SJSA1 (cell line): ENCODE measurements at places on chromosomes 12 and 14. TPM values are rescaled to one million over a fixed set of nuclear protein-coding genes. Genes with fewer than 3 reads are reported as not detected.
A peak's percentile ranks its signal among the peaks of the same experiment; 100 is the strongest.

DNA sequence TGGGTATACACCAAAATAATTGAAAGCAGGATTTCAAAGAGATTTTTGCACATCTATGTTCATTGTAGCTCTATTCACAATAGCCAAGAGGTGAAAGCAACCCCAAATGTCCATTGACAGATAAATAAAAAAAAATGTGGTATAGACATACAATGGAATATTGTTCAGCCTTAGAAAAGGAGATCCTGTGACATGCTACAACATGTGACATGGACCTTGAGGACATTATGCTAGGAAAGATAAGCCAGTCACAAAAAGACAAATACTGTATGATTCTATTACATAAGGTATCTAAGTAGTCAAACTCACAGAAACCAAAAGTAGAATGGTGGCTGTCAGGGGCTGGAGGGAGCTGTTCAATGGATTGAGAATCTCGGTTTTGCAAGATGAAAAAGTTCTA lies 12.1 kb downstream of the GPRC5D start:
- H3K4me3 ChIP-seq, result no peak overlapping the region
- no peak for DNase-seq
- H3K27me3 ChIP-seq, result peaks cover 4% of the 10 kb centered on the region; the same call in 1 of the 2 replicates
- H3K36me3 ChIP-seq, result no peaks in the 10 kb centered on the region

- no peak overlapping the region for H3K4me3 ChIP-seq
- H3K27me3 ChIP-seq, result no peaks in the 10 kb centered on the region
- no peaks in the 10 kb centered on the region for H3K36me3 ChIP-seq
- H3K27ac ChIP-seq, result no peak overlapping the region
- DNase-seq, result no peak
Measured at GRCh38 chr12:12582895-12583303, 20.2 kb upstream of the DUSP16 start.

DNA sequence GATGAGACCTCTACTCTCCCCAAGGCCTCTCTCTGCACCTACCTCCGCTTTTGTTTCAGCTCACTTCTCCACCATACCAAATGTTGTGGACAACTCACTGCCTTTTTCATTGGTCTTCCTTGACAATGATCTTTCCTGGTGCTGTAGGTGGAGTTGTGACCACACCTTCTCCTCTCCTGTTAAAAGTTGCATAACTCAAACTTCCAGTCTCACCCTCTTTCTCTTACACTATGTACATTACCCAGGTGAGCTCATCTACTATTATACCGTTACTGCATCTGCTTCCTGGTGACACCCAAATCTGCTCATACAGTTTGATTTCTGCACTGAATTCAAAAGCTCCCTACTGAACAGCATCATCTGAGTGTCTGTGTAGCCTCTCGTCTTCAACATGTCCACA lies 542.8 kb downstream of the GALC start:
- H3K4me3 ChIP-seq, result no peak overlapping the region
- H3K36me3 ChIP-seq, result no peaks in the 10 kb centered on the region
- H3K27ac ChIP-seq, result no peak overlapping the region

GRCh38 chr14:104212206-104213095 lies 74.1 kb downstream of the KIF26A start:
- H3K4me3 ChIP-seq, result no peak overlapping the region
- no peak overlapping the region for H3K27ac ChIP-seq

- H3K27me3 ChIP-seq, result no peaks in the 10 kb centered on the region
- H3K27ac ChIP-seq, result no peak overlapping the region
- H3K4me1 ChIP-seq, result no peaks in the 10 kb centered on the region
- no peak overlapping the region for H3K4me3 ChIP-seq
- DNase-seq, result no peak
- H3K36me3 ChIP-seq, result peaks cover 41% of the 10 kb centered on the region
Measured at GRCh38 chr12:45379261-45379660, 163.4 kb downstream of the ANO6 start.

GRCh38 chr12:131421509-131422186 lies 289.2 kb upstream of the SFSWAP start:
- no peaks in the 10 kb centered on the region for H3K36me3 ChIP-seq
- no peak overlapping the region for H3K4me3 ChIP-seq
- H3K27me3 ChIP-seq, result no peaks in the 10 kb centered on the region
- H3K27ac ChIP-seq, result no peak overlapping the region
- H3K4me1 ChIP-seq, result no peaks in the 10 kb centered on the region

GRCh38 chr12:107435072-107435471 lies 250.5 kb upstream of the PWP1 start:
- no peak overlapping the region for H3K4me3 ChIP-seq
- no peaks in the 10 kb centered on the region for H3K27me3 ChIP-seq
- H3K36me3 ChIP-seq, result no peaks in the 10 kb centered on the region
- DNase-seq, result no peak
- H3K4me1 ChIP-seq, result no peaks in the 10 kb centered on the region
- H3K27ac ChIP-seq, result no peak overlapping the region

GRCh38 chr12:5514545-5514944 lies 82.6 kb downstream of the NTF3 start:
- peak; percentile 30 for DNase-seq
- H3K27ac ChIP-seq, result no peak overlapping the region
- H3K27me3 ChIP-seq, result no peaks in the 10 kb centered on the region; the same call in 1 of the 2 replicates
- no peaks in the 10 kb centered on the region for H3K36me3 ChIP-seq
- H3K4me1 ChIP-seq, result no peaks in the 10 kb centered on the region
- H3K4me3 ChIP-seq, result no peak overlapping the region

- H3K27me3 ChIP-seq, result no peaks in the 10 kb centered on the region
- peaks cover 50% of the 10 kb centered on the region for H3K4me1 ChIP-seq
- no peak overlapping the region for H3K27ac ChIP-seq
- no peak for DNase-seq
- H3K36me3 ChIP-seq, result peaks cover 12% of the 10 kb centered on the region
Measured at GRCh38 chr12:106144847-106145246, 6.1 kb upstream of the NUAK1 start.

DNA sequence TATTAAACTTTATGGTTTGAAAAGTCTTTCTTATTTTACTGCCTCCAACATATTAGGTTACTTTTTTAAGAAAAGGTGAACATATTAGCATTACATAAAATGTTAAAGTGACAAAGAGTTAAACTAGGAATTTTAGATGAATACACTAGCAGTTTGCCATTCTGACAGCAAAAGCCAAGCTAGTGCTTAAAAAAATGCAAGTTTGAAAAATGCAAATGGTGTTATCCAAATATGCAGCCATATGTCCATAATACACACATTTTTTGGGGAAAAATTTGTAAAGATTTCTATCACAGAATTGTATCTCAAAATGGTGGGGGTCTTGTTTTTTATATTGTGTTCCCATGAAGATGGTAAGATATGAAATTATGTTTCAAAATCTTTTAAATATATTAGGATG lies 466.1 kb downstream of the FOXG1 start:
- peaks cover 21% of the 10 kb centered on the region for H3K4me1 ChIP-seq
- no peak overlapping the region for H3K4me3 ChIP-seq
- H3K27me3 ChIP-seq, result no peaks in the 10 kb centered on the region
- no peak for DNase-seq
- H3K27ac ChIP-seq, result no peak overlapping the region
- H3K36me3 ChIP-seq, result no peaks in the 10 kb centered on the region

- no peaks in the 10 kb centered on the region for H3K27me3 ChIP-seq
- H3K36me3 ChIP-seq, result no peaks in the 10 kb centered on the region
- H3K4me1 ChIP-seq, result peaks cover 28% of the 10 kb centered on the region
- no peak overlapping the region for H3K4me3 ChIP-seq
- DNase-seq, result no peak
Measured at GRCh38 chr14:61498303-61498702, 176.9 kb downstream of the PRKCH start.

DNA sequence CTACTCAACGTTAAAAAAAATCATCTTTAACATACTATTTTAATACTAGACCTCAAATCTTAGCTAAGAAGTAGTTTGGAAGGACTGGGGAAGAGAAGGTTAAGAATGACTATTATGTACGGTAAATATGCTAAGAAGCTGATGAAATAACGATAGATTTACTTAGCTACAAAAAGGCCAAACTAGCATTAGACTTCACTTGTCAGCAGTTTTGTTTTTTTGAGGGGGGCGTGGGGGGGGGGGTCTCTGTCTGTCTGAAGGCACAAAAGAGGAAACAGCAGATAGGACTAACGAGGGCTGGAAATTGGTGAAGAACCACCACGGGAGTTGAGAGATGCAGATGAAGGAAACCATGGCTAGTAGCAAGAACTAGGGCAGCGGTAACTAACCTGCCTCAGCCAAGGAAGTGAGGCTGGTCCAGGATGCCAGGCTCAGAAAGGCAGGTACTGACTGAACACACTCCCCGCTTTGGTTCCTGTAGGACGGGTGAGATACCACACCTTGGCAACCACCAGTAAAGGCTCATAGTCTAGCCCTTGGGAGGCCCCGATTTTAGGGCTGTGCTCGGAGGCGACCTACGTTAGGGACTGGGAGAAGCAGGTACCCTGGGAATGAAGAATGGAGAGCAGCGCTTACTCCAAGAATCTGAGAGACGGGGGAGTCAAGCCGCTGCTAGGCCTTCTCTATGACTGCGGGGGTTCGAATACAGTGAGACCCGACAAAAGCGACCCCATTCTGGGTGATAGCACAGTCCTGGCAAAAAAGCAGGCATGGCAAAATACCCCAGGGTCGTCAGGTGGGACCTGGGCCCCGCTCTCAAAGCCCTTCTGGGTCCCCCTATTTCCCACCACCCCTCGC lies 675 bp downstream of the NEDD8 start:
- no peaks in the 10 kb centered on the region for H3K27me3 ChIP-seq
- peaks cover 40% of the 10 kb centered on the region for H3K36me3 ChIP-seq
- H3K27ac ChIP-seq, result peak overlapping the region; percentile 76; the same call in 1 of the 2 replicates
- H3K4me3 ChIP-seq, result peak overlapping the region; percentile 60
- no peak for DNase-seq
- peaks cover 19% of the 10 kb centered on the region for H3K4me1 ChIP-seq

- no peak for DNase-seq
- H3K36me3 ChIP-seq, result no peaks in the 10 kb centered on the region
- no peaks in the 10 kb centered on the region for H3K27me3 ChIP-seq
- H3K4me1 ChIP-seq, result peaks cover 7% of the 10 kb centered on the region
Measured at GRCh38 chr12:48857278-48857994, 5.5 kb upstream of the DDX23 start.

- H3K27me3 ChIP-seq, result no peaks in the 10 kb centered on the region
- no peak overlapping the region for H3K4me3 ChIP-seq
- no peak overlapping the region for H3K27ac ChIP-seq
- peaks cover 5% of the 10 kb centered on the region; the same call in 1 of the 2 replicates for H3K36me3 ChIP-seq
- peaks cover 31% of the 10 kb centered on the region for H3K4me1 ChIP-seq
Measured at GRCh38 chr12:121628536-121628935, 2.2 kb downstream of the ORAI1 start.

- DNase-seq, result peak; percentile 83
- no peaks in the 10 kb centered on the region for H3K36me3 ChIP-seq
- H3K27me3 ChIP-seq, result no peaks in the 10 kb centered on the region
- H3K27ac ChIP-seq, result no peak overlapping the region
Measured at GRCh38 chr12:6423267-6424007, 21.3 kb upstream of the CD27 start.

- no peak overlapping the region for H3K4me3 ChIP-seq
- H3K27me3 ChIP-seq, result no peaks in the 10 kb centered on the region
- no peaks in the 10 kb centered on the region for H3K4me1 ChIP-seq
- H3K27ac ChIP-seq, result no peak overlapping the region
Measured at GRCh38 chr14:71549421-71550050, 382.7 kb upstream of the RGS6 start.

DNA sequence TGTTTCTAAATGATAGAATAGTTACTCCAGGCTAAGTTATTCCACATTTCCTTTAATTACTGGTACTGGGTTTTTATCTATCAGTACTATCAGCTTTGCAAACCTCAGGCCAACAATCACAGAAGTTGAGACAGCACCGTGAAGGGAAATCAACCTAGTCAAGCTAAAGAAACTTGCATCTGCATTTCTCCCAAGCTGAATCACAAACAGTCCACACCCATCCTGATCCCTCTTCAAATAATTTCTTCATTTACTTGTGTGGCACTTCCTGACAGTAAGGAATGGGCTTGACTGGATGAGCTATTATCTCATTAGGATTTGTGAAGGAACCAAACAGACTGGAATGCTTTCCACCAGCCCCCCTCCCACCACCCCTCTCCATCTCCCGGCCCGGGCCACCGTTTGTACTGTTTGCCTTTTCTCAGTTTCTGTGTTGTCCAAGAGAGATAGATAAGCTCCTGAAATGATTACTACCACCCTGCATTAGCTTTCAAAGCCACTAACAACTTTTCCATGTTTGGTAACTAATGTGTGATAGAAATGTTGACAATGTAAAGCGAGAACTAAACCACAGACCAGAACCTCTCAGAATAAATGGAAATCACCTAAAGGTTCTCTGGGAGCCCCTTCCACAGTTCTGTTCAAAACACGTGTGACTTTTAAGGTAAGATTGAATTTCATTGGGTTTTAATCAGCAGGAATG lies 236.3 kb downstream of the SLC25A21 start:
- H3K27me3 ChIP-seq, result no peaks in the 10 kb centered on the region
- H3K36me3 ChIP-seq, result no peaks in the 10 kb centered on the region
- no peak overlapping the region for H3K27ac ChIP-seq
- no peak for DNase-seq
- H3K4me3 ChIP-seq, result no peak overlapping the region

- H3K4me3 ChIP-seq, result no peak overlapping the region
- peaks cover 23% of the 10 kb centered on the region for H3K27me3 ChIP-seq
- peaks cover 3% of the 10 kb centered on the region; the same call in 1 of the 2 replicates for H3K36me3 ChIP-seq
- peaks cover 40% of the 10 kb centered on the region for H3K4me1 ChIP-seq
Measured at GRCh38 chr12:46491548-46491947, 119.0 kb upstream of the SLC38A2 start.

- no peak for DNase-seq
- no peak overlapping the region for H3K27ac ChIP-seq
- H3K4me1 ChIP-seq, result peaks cover 15% of the 10 kb centered on the region
- no peaks in the 10 kb centered on the region for H3K36me3 ChIP-seq
- no peak overlapping the region for H3K4me3 ChIP-seq
- no peaks in the 10 kb centered on the region for H3K27me3 ChIP-seq
Measured at GRCh38 chr12:26728205-26729050, 104.6 kb downstream of the ITPR2 start.

- no peaks in the 10 kb centered on the region for H3K36me3 ChIP-seq
- no peaks in the 10 kb centered on the region for H3K27me3 ChIP-seq
- no peak overlapping the region for H3K27ac ChIP-seq
- H3K4me1 ChIP-seq, result peaks cover 29% of the 10 kb centered on the region
Measured at GRCh38 chr12:75751769-75752471, 240.5 kb upstream of the KRR1 start.

DNA sequence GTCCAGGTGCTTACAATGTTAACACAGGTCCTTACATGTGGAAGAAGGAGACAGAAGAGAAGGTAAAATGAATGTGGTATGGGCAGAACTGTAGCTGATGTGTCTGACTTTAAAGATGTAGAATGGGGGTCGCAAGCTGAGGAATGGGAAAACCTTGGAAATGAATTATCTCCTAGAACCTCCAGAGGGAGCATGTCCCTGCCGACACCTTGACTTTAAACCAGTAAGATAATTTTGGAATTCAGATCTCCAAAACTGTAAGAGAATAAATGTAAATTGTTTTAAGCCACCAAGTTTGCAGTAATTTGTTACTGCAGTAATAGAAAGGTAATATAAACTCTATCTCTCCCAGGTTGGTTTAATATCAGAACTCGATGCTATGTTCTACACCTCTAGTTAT lies 80.1 kb upstream of the ALG10 start:
- DNase-seq, result no peak
- H3K27me3 ChIP-seq, result no peaks in the 10 kb centered on the region
- H3K36me3 ChIP-seq, result no peaks in the 10 kb centered on the region
- H3K27ac ChIP-seq, result no peak overlapping the region

Gene NID2
- total RNA-seq, result 63.9 and 65.3 TPM in 2 replicates

Gene AMDHD1
- 0.41 and 1.7 TPM in 2 replicates for total RNA-seq

Gene ZDHHC22
- total RNA-seq, result 0.03 TPM in 1 of 2 replicates, not detected in the other

Gene RASSF8
- total RNA-seq, result 43.5 and 65.0 TPM in 2 replicates

Gene SRGAP1
- total RNA-seq, result 3.7 and 4.1 TPM in 2 replicates

Gene SLC39A5
- total RNA-seq, result not detected in 2 replicates

Gene RAB2B
- 15.4 and 28.3 TPM in 2 replicates for total RNA-seq

Gene RBP5
- not detected in 2 replicates for total RNA-seq

Gene SLC7A8
- total RNA-seq, result 0.45 TPM in 1 of 2 replicates, not detected in the other

Gene ERP27
- not detected in 2 replicates for total RNA-seq

Gene TTC9
- 0.18 and 0.38 TPM in 2 replicates for total RNA-seq
